Astrocyte of the spinal cord (primary cell): ENCODE measurements at places on chromosomes 1 and 21.

GRCh38 chr1:68175621-68176398, 56.5 kb downstream of the WLS start:
- DNase-seq, result peak; percentile 38

DNA sequence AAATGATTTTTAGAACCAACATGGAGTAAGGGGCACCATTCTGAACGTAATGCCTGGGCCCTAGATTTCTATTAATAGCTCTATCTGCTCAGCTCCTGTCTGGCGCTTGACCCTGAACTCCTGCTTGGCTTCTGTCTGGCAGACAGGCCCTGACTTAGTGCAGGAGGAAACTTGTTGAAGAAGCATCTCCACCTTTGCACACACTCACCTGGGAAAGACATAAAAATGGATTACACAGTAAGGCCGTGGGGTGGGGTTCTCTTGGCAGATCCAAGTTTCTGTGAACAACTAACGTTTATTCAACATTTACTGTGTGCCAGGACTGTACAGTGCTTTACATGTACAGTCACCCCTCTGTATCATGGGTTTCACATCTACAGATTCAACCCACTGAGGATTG, 62.1 kb upstream of the CNIH3 start:
- DNase-seq, result no peak

GRCh38 chr1:39822146-39822545, 33.5 kb upstream of the BMP8B start:
- no peak for DNase-seq

DNA sequence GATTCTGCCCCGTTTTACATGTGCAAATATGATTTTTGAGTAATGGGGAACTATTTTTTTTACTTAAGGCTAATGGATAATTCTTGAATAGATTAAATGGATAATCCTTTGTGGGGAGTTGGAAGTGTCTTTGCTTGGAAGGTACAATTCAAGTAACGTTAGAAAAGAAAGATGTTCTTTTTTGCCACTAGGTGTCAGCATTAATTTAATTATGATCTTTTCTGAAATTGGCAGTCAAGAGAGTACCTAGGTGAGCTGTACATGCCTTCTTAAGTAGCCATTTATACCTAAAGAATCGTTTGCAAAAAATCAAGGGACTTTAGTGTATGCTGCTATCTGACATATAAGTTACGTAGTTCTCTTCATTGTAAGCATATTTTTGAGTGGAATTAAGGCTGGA, 2.2 kb downstream of the FBXO28 start:
- peak; percentile 72 for DNase-seq

GRCh38 chr1:244319283-244320132, 132.2 kb downstream of the ADSS2 start:
- DNase-seq, result peak; percentile 82

DNA sequence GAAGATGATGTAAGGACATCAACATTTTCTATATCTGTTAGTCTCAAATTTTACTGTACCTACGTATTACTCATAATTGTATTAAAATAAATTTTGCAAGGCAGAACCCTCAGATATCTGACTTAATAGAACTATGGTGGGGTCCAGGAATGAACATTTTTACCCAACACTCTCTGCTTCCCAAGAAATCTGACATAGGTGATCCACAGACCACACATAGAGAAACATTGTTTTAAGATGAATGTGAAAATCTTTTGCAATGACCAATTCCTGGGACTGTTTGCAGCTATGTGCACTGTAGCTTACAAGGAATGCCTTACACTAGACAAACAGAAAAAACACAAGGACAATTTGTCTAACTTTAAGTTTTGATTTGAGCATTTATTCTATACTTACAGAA, 645.6 kb upstream of the ADGRL2 start:
- DNase-seq, result peak; percentile 46

GRCh38 chr1:205245096-205245495, 17.4 kb downstream of the TMCC2 start:
- DNase-seq, result no peak

GRCh38 chr1:195141294-195141693, 1466.9 kb downstream of the KCNT2 start:
- DNase-seq, result no peak

- no peak for DNase-seq
These were observed 9.0 kb upstream of the RBM8A start for GRCh38 chr1:145936247-145936646.

- no peak for DNase-seq
These were observed 270.6 kb downstream of the NFIA start for GRCh38 chr1:61352845-61353435.

DNA sequence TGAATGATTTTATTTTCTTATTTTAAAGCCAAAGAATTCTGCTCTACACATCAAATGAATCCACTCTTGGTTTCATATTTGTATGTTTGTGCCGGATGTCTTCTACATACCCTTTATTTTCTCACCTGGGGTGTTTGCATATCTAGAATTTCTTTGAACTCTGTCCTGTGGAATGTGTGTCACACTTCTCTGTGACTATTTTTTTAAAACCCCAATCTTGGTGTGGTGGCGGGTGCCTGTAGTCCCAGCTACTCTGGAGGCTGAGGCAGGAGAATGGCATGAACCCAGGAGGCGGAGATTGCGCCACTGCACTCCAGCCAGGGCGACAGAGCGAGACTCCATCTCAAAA, 35.4 kb downstream of the CENPF start:
- no peak for DNase-seq

- no peak for DNase-seq
These were observed at the start of gene BCL2L15 for GRCh38 chr1:113887402-113888175. Gene BCL2L15, minus strand, starts transcription at chr1:113887581. Its CDS starts 206 bp downstream, at chr1:113887375.

- no peak for DNase-seq
These were observed 14.1 kb downstream of the ZNF697 start for GRCh38 chr1:119634016-119634415.

GRCh38 chr1:114178936-114179335, 25.3 kb upstream of the SYT6 start:
- DNase-seq, result no peak

- peak; percentile 84 for DNase-seq
These were observed 35.8 kb downstream of the EPHX1 start for GRCh38 chr1:225845571-225846259.

- DNase-seq, result no peak
These were observed 366.2 kb downstream of the USH2A start for GRCh38 chr1:216057063-216057462.

- DNase-seq, result no peak
These were observed 85.6 kb upstream of the FMN2 start for GRCh38 chr1:240005997-240006650.

- DNase-seq, result no peak
These were observed 88.6 kb upstream of the HNRNPU start for GRCh38 chr1:244952940-244953339.

- peak; percentile 60 for DNase-seq
These were observed 507.2 kb downstream of the LTN1 start for GRCh38 chr21:28485301-28486022.

- DNase-seq, result peak; percentile 57
These were observed 60.0 kb upstream of the IVNS1ABP start for GRCh38 chr1:185376840-185377635.

- peak; percentile 38 for DNase-seq
These were observed 359.0 kb downstream of the RGS7 start for GRCh38 chr1:240998024-240998423.

GRCh38 chr1:38217316-38217715, 170.7 kb upstream of the POU3F1 start:
- DNase-seq, result no peak

DNA sequence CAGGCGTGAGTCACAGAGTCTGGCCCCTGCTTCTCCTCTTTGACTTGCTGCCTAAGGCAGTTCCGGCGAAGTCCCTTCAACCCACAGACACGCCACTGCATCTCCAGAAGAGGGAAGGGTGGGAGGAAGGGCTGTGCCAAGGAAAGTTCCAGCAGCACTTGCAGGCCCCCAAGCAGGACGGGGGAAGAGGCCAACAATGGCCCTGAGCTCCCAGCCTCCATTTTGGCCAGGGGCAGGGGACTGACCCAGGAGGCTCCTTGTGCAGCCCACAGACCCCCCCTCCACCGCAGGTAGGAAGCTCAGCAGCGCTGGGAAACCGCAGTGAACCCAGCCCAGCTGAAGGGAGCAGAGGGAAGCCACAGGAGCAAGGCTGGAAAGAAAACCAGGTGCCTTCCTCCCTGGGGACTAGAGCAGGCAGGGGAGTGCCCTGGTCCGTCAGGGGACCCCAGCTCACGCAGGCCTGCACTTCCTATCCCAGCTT, 35.4 kb downstream of the ACOT7 start:
- DNase-seq, result no peak

DNA sequence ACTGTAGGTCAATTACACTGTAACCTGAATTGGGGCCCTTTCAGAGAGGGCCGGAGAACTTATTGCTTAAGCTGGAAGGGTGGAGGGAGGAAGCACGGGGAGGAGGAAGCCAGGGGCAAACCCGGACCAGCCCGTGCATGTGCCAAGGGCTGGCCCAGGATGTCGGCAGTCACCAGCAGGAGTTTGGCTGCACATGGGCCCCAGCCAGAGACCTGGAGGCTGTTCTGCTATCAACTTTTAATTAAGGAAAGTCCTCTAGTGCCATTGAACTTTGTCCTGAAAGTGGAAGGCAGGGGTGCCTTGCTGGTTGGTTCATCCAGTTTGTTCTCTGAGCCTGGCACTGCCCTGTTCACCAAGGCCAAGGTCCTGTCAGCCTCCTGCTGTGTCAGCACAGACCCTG, 200.8 kb upstream of the VAMP3 start:
- DNase-seq, result no peak

- DNase-seq, result no peak
These were observed 33.4 kb downstream of the ABCG1 start for GRCh38 chr21:42252325-42252654.

GRCh38 chr1:19450811-19451515, 34.4 kb downstream of the CAPZB start:
- DNase-seq, result peak; percentile 96

GRCh38 chr1:22808676-22809483, 98.2 kb downstream of the EPHB2 start:
- DNase-seq, result peak; percentile 90

GRCh38 chr1:170967042-170967910, 31.9 kb downstream of the MROH9 start:
- DNase-seq, result peak; percentile 62

GRCh38 chr1:230117694-230118093, 50.7 kb downstream of the GALNT2 start:
- no peak for DNase-seq

DNA sequence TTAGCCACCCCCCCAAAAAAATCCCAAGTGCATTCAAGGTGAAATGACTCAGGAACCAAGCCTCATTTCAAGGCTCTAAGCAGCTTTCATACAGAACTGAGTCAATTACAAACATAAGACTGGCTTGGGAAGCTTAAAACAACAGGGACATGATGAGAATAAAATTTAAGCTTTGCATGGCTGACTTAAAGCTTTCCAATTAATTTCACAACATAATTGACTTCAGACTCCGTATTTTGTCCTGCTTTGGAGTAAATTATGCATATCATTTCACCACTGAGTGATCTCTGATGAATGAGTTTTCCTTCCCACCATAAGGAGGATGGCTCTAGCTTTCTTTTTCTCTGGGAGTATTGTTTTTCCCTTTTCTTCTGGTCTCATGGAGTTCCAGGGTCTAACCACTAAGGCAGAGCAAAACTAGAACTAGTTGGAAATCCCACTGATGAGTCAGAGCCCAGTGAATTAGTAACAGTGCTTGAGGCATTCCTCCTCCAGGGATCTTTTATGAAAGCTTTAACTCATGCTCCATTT, 72.8 kb downstream of the XCL2 start:
- peak; percentile 94 for DNase-seq

GRCh38 chr1:232613752-232614381, 16.1 kb downstream of the SIPA1L2 start:
- peak; percentile 97 for DNase-seq

- DNase-seq, result no peak
These were observed 131.9 kb upstream of the ATP1B1 start for GRCh38 chr1:168974611-168975010.

DNA sequence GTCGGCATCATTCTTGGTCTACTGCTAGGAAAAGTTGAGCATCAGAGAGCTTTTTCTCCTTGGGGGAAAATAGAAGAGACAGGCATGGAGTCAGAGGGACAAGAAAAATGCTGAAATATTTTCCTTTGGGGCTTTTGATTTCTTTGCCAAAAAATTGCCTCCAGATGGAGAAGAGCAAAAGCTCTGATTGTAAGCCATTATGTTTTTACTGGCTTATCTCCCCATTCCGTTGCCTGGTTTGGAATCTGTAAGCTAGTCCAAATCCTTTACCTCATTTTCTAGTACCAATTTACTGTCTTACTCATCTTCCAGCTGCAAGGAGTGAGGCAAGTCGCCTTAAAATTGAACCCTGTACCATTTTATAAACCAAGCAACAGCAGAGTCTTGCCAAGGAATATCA, 23.3 kb upstream of the NBL1 start:
- DNase-seq, result no peak

DNA sequence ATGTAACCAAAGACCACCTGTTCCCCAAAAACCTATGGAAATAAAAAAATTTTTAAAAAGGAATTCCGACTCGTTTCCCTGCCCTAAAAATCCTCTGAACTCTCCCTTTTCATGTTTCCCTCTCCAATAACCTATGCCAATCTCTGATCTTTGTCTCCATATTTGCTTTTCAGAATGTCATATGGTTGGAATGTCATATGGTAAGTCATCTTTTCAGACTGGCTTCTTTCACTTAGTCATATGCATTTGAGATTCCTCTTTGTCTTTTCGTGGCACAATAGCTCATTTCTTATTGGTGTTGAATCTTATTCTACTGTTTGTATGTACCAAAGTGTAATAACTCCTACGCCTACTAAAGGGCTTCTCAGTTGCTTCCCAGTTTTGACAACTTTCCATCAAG, 117.5 kb downstream of the BACH1 start:
- DNase-seq, result no peak

DNA sequence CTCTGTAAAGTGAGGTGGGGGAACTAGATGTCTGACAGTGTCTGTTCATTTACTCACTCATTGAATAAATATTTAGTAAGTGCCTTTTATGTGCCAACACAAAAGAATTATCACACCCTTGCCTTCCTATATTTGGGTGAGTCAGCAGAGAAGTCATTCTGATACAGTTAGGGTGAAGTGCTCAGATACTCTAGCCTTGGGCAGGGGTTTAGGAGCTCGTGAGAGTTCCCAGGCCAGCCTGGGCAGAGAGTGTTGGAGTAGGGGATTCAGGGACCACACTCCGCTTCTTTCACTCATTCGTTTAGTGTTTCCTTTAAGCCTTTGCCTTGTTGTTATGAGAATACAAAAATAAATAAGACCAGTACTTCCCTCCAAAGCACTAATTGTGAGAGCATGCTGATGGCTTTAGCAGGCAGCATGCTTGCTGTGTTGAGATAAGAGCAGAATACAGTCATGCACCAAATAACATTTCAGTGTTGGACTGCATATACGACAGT, 83.9 kb downstream of the DYRK1A start:
- DNase-seq, result peak; percentile 32

DNA sequence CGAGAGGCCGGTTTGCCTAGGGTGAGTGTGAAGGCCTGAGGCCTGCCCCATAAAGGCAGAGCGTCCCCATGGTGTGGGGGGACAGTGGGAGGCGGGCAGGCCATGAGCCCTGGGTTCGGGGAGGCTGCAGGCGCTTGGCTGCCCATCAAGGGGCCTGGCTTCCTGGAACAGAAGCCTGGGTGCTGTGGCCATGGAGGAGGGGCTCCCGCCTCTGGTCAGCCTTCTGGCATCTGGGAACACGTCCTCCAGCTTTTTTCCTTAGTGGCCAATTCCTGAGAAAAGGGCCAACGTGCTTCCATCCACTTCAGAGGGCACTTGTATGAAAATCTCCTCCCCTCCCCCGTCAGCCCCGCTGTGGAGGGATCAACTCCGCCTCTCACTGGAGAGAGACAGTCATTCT, 58.7 kb downstream of the PRDM16 start:
- no peak for DNase-seq

- no peak for DNase-seq
These were observed 52.1 kb upstream of the EPS8L3 start for GRCh38 chr1:109815809-109816174.

GRCh38 chr1:44616284-44616990, 57.8 kb downstream of the TMEM53 start:
- DNase-seq, result no peak
